ENCODE measurements at places on chromosomes 5 and 9.

- DNase-seq, result no peak
Observed at GRCh38 chr9:86828631-86829030, 118.7 kb downstream of the GAS1 start.

DNA sequence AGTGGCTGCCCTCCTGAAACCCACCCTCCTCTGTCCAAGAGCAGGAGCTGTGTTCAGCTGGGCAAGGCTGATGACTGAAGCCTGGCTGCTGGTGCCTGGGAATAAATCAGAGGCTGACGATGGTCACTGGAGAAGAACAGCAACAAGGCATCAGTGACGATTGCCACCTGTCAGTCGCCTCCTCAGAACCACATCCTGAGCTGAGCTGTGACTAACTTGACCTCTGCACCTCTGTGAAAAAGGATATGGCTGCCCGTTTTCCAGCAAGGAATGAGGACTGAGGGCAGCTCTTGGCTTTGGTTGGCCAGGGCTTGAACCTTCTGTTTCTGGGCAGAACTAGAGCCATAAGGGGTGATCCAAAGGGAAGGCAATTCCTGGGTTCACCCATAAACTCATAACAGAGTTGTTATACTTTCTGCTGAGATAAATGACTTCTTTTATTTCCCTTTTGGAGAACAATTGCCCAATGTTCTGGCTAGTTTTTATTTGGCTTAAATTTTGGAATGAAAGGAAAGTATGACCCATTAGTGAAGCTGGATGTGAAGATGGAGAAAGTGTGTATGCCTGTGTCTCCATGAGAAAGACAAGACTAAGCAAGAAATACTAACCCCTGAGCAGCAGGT is 40.1 kb downstream of the TRIP13 start:
- no peak for DNase-seq

DNA sequence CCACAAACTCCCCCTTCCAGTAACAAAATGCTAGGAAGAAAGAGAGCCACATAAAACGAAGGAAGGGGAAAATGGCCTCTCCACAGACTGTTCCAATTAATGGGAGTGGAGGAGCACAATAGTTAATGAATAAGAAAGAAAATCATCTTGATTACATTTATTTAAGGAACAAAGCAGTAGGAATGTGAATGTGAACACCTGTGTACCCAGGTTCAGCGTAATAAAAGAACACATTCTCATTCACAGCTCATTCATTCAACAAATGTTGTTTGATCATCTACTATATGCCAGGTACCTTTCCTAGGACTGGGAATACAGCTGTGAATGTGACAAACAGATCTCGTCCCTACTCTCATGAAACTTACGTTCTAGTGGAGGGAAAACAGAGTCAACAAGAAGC is 35.7 kb downstream of the SIL1 start:
- no peak for DNase-seq

- no peak for DNase-seq
Observed at GRCh38 chr5:73376618-73377170, 71.9 kb downstream of the FOXD1 start.

- DNase-seq, result no peak
Observed at GRCh38 chr9:128077847-128078503, 9.9 kb downstream of the SLC25A25 start.

DNA sequence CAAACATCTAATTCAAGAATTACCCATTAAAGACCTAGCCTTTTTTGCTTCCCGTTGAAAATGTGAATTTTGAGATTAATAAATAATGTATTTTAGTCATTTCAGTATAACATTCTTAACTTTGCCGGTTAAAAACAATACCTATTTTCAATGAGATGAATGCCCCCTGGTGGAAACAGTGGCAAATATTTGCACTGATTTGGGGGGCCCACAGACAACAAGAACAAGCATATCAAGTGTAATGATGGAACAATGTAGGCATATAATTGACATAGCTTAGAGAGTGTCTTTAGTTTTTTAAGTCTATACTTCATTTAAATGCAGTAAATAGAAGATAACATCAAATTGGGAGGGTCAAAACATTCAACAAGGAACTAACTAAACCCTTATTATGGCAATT is 111.9 kb downstream of the NTRK2 start:
- no peak for DNase-seq

GRCh38 chr9:114735704-114736103 is 53.7 kb upstream of the TEX48 start:
- no peak for DNase-seq

- no peak for DNase-seq
Observed at GRCh38 chr9:125476645-125477044, 215.0 kb downstream of the GAPVD1 start.

- no peak for DNase-seq
Observed at GRCh38 chr5:178107756-178108310, 5.5 kb upstream of the N4BP3 start.

- DNase-seq, result no peak
Observed at GRCh38 chr5:163106098-163106497, 331.3 kb upstream of the CCNG1 start.
